NCI-H446 (cell line): ENCODE measurements at places on chromosomes 6 and 20.

GRCh38 chr20:18316166-18316565, 27.8 kb downstream of the ZNF133 start:
- DNase-seq: no peak

DNA sequence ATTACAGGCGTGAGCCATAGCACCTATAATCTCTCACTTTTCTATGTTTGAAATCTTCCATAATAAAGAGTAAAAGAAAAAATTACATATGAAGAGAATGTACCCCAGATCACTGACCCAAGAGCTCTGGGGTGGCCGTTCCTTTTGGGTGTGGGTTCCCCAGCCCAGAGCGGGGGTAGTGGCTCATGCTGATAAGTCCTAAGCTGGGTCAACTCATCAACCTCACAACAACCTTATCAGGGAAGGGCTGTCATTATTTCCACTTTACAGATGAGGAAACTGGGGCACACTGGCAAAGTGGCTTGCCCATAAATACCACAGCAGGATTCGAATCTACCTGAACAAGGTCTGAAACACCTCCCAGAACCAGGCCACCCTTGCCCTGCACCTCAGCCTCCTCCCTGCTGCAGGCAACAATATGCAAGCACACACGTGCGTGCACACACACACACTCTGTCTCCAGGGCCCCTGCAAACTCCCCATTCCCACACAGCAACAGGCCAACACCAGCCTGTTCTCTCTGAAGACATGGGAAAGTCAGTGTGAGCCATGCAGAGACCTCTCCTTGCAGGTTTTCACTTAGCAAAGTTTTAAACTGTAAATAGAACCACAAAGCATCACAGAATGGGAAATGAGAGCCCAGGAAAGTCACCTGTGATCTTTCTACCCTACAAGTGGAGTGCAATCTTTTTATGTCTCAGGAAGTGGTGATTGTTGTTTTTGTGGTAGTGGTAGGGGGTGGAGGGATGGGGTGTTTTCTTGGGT, 27.7 kb downstream of the BFSP1 start:
- DNase-seq: no peak

DNA sequence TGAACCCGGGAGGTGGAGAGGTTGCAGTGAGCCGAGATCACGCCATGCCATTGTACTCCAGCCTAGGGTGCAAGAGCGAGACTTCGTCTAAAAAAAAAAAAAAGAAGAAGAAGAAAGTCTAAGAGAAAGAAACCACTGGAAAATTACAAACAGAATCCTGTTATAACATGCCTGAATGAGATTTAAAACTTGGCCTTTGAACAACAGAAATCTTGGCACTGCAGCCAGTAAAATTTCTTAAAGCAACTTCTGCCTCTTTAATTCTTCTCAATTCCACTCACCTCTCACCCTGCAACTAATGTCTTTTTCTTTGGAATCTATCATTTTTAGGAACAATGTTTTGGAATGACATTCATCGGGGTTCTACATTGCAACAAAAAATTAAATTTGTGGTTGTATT, 26.3 kb downstream of the PM20D2 start:
- DNase-seq: peak; percentile 11

DNA sequence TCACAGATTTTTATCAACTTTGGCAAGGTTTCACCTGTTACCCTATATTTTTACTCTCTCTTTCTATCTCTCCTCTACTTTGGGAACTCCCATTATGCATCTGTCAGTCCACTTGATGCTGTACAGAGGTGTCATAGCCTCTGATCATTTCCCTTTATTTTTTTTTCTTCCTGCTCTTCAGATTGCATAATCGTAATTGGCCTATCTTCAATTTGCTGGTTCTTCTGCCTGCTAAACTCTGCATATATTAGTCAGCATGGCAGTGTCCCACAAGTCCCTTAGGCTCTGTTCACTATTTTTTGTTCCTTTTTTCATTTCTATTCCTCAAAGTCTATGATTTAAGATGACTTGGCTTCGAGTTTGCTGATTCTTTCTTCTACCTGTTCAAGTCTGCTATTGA, 44.7 kb upstream of the MICB start:
- no peak for DNase-seq

DNA sequence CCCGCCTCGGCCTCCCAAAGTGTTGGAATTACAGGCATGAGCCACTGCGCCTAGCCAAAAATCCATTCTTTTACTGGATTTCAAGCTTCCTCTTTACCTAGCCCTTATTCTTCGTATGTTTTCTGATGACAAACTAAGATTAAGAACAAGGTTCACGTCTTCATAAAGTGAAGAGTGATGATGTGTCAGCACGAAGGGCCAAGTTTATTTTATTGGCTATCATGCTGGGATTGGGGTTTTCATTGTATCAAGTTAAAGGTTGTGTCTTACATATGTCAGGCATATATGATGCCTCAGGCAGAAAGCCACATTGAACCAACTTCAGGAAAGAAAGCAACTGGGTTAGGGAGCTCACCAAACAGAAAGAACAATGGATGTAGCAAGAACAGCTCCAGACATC, 19.7 kb upstream of the SLC17A3 start:
- no peak for DNase-seq

- DNase-seq: no peak
Measured at GRCh38 chr6:130849594-130849993, 22.4 kb downstream of the SMLR1 start.

DNA sequence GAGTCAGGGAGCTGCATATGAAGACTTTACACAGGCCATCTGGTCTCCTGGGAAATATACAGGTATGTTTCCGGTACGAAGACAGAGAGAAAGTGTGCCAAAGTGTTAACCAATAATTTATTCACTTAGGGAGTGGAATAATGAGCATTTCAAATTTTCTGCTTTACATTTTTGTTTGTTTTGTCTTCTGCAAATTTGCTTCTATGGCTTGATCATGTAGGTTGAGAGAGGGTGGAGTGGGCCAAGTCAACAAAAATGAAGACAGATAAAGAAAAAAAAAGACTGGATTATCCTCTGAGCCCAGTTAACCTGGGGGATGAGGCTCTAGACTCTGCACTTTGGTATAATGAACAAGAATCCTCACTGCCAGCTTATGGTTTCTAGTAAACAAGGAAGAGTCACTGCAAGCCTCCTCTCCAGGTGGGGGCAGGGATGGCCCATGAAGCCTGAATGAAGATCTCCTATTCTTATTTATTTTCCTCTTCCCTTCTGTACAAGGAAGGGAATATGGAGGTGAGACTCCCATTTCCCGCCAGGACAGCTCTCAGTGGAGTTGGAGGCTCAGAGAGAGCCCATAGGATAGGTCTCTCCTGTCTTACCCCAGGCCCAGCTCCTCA, 37.7 kb downstream of the KCNK17 start:
- no peak for DNase-seq

GRCh38 chr6:48809245-48809644, 653.8 kb downstream of the MMUT start:
- no peak for DNase-seq
